Urinary bladder (tissue), 4 donors: ENCODE measurements at places on chromosomes 12 and 14. TPM values are rescaled to one million over a fixed set of nuclear protein-coding genes. Genes with fewer than 3 reads are reported as not detected.

DNA sequence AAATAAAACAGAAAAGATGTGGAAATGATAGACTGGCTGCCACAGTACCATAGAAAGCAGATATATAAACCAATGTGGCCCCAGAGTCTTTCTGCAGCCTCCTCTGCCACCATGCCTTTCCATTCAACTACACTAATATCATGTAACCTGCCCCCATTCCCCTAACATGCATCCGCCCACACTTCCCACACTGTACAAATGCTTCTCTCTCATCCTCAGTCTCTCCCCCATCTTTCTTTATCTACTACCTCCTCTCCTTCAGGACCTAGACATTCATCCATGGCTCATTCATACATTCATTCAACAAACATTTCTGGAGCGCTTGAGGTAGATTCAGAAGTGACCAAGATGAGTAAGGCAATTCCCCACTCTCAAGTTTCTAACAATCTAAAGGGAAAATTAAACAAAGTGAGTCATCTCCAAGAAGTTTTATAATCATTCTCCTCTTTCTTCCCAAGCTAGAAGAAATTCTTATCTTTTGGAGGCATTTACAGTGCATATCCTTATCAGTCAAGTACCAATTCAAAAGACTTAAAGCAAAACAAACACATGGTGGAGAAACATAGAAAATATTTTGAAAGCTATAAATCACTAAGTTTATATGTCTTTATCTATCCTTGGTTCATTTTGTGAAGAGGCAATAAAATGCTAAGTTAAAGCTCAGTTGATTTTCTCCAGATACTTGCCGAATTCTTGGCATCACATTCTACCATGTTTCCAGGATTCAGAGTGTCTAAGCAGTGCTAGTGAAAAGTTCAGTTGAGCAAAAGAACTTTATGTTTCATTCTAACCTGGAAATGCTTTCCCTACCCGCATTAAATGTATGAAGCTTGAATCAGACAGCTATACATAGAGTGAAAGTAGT lies 70.5 kb upstream of the FRMD6 start:
- peak; percentile 62 for DNase-seq

DNA sequence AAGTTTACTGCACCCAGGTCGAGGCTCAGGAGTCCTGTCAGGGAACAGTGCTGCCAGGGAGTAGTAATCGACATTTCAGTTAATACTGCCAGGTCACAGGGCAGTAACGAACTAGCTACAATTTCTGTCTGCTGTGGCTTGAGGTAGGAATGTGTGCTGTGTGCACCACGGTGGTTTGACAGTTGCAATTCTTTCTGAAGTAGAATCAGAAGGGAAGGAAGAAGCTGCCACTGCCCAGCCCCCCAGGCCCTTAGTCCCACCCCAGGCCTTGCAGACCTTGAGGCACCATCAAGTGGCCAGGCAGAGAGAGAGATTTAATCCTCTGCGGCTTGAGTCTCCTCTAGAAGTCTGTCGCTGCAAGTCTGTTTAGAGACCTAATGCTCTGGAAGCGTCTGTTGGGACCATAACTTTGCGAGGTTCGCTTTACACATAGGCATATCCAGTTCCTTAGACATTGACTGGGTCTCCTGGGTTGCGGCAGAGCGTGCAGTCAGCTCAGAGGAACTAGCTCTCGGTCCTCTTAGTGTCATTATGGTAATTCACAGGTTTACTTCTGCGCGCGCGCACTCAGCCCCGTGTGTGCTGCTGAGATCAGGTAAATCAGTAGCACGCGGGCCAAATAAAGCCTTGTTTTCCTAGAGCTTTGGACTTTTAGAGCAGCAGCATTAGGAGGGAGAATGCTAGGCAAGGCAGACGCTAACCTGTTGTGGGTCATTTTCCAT lies 9.8 kb downstream of the NKX2-1 start:
- no peak for DNase-seq

DNA sequence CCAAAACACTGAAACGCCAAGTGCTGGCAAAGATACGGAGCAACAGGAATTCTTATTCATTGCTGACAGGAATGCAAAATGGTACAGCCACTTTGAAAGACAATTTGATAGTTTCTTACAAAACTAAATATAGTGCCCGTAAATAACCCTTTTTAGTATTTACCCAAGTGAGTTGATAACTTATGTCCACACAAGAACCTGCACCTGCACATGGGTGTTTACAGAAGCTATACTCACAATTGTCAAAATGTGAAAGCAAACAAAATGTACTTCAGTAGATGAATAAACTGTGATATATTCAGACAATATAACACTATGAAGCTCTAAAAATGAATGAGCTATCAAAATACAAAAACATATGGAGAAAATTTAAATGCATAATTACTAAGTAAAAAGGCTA lies 86.6 kb downstream of the ATXN7L3B start:
- no peak for DNase-seq

DNA sequence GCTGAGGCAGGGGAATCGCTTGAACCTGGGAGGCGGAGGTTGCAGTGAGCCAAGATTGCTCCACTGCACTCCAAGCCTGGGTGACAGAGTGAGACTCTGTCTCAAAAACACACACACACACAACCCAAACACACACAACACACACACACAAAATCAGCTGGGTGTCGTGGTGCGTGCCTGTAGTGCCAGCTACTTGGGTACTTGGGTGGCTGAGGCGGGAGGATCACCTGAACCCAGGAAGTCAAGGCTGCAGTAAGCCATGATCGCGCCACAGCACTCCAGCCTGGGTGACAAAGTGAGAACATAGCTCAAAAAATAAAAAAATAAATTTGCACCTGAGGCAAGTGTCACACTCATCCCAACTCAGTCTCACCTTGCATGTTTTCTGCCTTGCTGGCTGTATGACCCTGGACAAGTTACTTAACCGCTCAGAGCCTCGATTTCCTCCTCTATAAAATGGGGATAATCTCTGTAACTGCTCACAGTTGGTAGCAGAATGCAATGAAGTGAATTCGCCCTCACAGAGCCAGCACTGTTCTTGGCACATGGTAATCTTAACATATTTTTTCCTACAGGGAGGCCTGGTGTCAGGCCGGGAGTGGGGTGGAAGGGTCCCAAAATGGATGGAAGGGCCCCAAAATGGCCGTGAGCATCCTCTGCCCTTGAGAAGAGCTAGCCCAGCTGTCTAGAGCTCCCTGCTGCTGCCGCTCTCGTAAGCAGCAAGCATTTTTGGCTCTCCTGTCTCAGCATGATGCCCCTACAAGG lies 630 bp upstream of the HNF1A start:
- no peak for DNase-seq

- DNase-seq: no peak
Measured at GRCh38 chr12:50933459-50934124, 18.8 kb upstream of the HIGD1C start.

- no peak for DNase-seq
Measured at GRCh38 chr14:100015251-100015655, 50.0 kb upstream of the EVL start.

- no peak for DNase-seq
Measured at GRCh38 chr12:51994959-51995358, 11.8 kb upstream of the TAMALIN start.

DNA sequence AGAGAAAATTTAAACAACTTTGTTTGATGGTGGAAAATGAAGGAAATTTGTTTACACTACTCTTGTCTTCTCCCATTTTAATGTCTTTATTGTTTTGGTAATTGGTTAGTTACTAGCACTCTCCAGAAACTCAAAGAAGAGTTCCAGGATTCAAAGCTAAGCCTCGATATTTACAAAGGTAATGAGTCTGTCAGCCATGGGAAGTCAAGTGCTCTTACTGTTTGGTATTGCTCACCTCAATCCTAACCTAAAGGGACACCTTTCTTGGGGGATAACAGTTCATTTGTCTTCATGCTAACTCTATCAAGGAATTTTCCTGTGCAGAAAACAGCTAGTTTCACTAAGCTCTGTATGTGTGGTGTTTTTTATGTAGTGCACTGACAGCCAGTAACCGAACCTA lies 222.9 kb upstream of the LMO3 start:
- no peak for DNase-seq

DNA sequence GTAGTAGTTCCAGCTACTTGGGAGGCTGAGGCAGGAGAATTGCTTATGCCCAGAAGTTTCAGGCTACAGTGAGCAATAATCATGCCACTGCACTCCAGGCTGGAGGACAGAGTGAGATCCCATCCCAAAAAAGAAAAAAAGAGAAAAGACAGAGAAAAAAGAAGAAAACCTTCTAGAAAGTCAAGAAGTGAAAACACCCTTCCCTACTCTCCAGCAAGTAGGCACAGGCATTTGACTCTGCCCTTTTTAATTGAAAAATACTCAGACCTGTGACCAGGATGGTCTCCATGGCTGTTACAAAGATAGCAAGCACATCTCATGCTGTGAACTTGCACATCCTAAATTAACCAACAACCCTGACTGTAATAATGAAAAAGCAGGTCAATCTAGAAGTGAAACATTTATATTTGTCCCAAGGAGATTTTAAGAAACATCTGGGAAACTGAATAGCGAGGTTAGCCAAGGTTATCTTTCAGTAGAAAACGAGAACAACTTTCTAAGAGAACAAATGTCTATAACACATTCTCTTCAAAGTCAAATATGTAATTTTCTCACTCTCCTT lies 2.0 kb downstream of the TMTC1 start:
- DNase-seq: no peak

DNA sequence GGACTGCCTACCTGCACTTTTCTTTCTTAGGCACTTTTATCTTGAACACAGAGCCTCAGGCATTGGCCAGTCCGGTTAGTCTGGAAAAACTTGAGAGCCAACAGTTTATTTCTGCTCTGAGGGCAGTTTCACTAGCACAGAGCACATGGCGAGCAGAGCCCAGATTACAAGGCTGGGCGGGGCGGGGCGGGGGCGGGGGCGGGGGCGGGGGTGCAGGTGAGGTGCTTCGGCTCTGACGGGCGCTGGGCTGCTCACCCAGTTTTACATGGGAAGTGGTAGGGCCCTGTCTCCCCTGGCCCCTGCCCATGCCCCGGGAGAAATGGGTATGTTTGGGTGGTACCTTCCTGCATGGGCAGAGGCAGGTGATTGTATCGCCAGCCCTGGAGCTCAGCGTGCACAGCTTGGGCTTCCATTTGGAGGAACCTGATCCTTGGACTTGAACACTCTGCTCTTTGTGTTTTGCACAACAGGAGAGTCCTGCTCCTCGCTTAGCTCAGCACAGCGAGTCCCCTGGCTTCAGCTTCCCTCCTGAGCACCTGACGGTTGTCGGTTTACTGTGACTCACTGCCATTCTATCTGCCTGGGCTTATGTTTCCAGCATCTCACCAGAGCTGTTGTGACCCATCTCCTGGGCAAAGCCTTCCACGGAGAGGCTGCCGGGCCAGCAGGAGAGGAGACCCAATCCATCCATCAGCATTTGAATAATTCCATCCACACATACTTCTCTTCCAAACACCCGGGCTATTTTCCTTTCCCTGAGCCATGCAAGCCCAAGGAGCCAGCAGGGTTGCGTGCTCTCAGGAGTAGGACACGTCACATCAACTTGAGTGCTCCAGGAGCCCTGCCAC lies 108.5 kb downstream of the ARF6 start:
- no peak for DNase-seq

GRCh38 chr12:98464190-98464589 lies 51.2 kb upstream of the TMPO start:
- DNase-seq: no peak

GRCh38 chr12:54859502-54859901 lies 5.2 kb downstream of the MUCL1 start:
- no peak for DNase-seq

DNA sequence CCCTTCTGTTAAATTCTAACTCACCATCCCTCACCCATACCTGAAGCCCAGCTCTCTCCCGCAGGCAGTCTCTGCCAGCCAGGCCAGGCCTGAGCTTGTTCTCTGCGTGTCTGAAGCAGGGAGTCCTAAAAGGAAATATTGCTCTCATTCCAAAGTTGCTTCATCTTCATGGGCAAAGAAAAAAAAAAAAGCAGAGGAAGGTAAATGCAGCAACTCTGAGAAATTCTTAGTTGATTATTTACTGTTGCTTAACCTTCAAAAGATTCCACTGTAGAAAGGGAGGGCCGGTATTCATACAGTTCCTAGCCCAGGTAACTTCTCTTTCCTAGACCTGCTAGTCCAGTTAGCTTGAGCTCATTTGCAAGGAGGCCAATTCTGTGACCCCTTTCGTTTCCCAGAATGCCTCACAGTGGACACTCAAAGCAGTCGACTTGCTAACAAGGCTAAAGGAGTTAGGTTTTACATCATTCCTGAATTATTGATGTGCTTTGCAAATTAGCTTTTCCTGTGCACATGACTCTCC lies 193.5 kb upstream of the EEA1 start:
- DNase-seq: peak; percentile 66

DNA sequence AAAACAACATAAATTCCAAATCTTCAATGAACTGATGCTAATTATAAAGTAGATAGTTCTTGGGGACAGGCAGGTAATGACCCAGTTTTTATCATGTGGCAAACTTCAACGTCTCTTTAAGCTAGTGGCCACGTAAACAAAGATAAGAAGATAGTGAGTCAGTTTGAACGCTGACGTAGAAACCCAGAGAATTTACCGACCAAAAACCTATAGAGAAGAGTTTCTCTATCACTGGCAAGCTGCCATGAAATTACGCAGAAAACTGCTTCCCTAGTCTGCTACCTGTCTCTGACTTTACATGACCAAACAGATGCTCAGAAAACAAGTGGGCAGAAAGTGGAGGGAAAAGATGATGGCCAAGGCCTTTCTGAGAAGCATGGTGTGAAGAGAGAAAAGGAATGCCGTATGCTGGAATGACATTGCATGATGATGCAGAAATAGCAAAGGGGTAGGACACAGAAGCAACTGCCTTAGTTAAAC lies 136.3 kb downstream of the ITPR2 start:
- no peak for DNase-seq

DNA sequence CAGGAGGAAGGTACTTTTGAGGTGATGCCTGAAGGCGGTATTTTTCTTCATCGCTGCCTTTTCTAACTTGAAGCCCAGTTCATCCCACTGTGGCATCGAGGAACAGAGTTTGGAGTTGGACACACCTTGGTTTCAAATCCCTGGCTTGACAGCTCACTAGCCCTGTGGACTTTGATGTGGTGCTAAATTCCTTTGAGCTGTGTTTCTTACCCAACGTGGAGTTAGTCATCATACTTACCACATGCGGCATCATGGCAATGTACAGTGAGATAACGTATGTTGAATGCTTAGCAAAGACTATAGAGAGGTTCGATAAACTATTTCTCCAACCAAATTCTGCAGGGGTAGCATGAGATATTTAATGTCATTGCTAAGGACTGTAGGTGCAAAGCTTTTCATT lies 3.4 kb downstream of the PLEKHG3 start:
- DNase-seq: no peak

DNA sequence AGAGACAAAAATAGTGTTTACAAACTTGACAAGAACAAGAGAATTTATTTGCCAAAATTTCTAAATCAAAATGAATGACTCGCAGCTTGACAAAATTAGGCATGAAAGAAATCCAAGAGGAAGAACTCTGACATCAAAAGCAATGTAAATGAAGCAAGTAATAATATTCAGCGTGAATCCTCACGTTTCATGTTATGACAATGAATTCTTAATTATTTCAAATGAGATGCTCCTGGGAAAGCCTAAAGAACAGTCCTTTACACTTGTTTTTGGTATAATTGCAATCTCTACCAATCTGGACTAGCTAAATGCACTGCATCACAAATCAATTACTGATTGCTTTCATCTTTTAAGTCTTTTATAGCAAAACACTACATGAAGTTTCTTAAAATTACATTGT lies 29.1 kb downstream of the PIK3C2G start:
- no peak for DNase-seq

The RERGL gene
- total RNA-seq: 2.0 TPM

The TMEM229B gene
- total RNA-seq: 3.0 TPM

The MUCL1 gene
- total RNA-seq: not detected

The KCNK10 gene
- total RNA-seq: 1.1 TPM

The ASCL1 gene
- 0.32 TPM for total RNA-seq

The MIP gene
- total RNA-seq: not detected

The SAMD15 gene
- 1.3 TPM for total RNA-seq

The LALBA gene
- total RNA-seq: not detected

The LMNTD1 gene
- 2.3 TPM for total RNA-seq

The BRAP gene
- 18.8 TPM for total RNA-seq

The BDKRB1 gene
- 3.0 TPM for total RNA-seq
